Upper lobe of left lung (tissue), 6 donors: ENCODE measurements at places on chromosomes 11 and 22. TPM values are rescaled to one million over a fixed set of nuclear protein-coding genes. Genes with fewer than 3 reads are reported as not detected.

DNA sequence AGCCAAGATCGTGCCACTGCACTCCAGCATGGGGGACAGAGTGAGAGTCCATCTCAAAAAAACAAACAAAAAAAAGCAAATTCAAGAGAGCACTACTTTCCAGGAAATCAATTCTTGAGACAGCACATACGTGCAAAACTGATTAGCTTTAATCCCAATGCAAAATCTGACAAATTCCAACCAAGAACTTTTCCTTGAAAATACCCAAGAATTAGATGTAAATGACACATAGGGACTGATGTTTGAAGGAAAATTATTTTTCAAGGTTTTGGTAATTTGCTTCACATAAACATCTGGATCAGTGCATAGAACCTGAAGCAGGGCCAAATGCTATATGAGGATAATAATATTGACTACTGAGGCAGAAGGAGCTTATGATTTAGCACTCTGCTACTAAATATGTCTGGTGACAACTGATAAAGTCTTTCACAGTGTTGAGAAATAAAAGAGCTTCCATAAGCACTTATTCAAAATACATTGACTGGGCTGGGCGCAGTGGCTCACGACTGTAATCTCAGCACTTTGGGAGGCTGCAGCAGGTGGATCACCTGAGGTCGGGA lies 8.8 kb downstream of the MAJIN start:
- no peak overlapping the region for H3K27ac ChIP-seq
- H3K36me3 ChIP-seq, result no peaks in the 10 kb centered on the region
- no peak overlapping the region for H3K4me3 ChIP-seq
- no peaks in the 10 kb centered on the region for H3K4me1 ChIP-seq
- no peak for DNase-seq

RASSF10 gene
- total RNA-seq, result 5.6 TPM

DNA sequence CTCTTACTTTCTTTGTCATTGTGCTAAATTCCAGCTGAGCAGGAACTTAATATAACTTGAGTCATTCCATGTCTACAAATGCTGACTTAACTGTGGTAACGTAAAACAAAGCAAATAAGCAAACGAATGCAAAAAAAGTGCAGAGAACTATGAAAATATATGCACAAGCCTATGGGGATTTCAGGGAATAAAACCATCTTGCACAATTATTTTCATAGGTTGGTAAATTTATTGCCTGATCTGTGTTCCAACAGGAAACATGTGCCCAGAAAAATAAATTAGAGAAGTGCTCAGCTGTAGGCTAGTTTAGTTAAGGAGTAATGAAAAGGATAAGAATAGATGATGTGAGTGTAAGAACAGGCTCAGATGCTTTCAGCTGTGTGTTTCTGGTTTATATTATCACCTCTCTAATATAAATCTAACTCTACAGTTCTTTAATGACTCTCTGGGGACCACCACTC lies 1169.3 kb downstream of the LRRC4C start:
- no peaks in the 10 kb centered on the region for H3K27me3 ChIP-seq
- no peak overlapping the region for H3K27ac ChIP-seq

DNA sequence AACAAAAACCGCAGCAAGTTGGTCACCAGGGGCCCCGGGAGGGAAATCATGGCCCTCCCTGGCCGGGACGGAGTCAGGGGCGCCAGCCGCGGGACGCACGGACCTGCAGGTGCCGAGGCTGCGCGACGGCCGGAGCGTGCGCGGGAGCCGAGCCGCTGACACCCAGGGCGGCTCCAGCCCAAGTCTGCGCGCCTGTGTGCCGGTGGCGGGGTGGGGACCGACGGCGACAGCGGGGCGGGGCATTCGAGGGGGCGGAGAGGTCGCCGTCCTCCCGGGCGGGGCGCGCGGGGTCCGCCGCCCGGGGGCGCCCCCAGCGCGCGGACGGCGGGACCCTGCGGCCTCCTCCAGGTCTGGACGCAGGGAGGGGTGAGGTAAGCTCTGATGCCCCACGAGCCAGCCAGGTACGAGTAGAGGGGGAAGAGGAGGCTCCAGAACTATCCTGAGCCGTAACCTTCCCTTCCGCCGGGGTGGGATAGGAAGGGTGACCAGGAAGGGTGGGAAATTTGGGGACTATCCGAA lies at the start of gene ESAM:
TSS of gene ESAM (minus strand) at position 186 of the 519 bp plus-strand sequence. CDS start at position 50, 136 bp downstream.
- H3K36me3 ChIP-seq, result no peaks in the 10 kb centered on the region
- H3K4me1 ChIP-seq, result peaks cover 40% of the 10 kb centered on the region
- peaks cover 9% of the 10 kb centered on the region for H3K27me3 ChIP-seq
- peak within 1 kb of the TSS; percentile 93 for H3K27ac ChIP-seq

DNA sequence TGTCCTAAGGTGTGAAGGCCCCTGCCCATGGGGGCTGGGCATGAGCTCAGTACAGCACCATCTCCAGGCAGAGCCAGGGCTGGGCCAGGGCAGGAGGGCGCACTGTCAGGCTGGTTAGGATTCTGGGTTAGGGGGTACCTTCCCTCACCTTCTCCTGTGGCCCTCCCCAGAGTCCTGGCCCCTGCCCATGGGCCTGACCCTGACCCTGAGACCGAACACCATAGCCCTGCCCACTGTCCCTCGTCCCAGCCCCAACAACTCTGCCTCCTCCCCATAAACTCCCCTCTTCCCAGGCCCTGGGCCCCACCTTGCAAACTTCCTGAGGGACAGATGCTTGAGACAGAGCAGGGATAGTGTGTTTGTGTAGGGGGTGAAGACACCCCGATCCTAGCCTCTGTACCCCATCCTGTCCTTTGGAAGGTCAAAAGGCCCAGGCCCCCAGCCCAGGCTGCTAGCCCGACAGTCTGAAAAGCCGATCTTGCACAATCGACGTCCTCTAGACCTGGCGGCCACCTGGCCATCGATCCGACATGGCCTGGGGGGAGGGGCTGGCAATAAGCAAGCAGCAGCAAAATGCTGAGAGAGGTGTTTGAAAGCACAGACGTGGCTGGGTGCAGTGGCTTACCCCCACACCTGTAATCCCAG lies 2.7 kb upstream of the TMPRSS6 start:
- no peaks in the 10 kb centered on the region for H3K27me3 ChIP-seq
- no peaks in the 10 kb centered on the region for H3K4me1 ChIP-seq
- no peak overlapping the region for H3K27ac ChIP-seq

SGSM1 gene
- total RNA-seq, result 4.2 TPM

DNA sequence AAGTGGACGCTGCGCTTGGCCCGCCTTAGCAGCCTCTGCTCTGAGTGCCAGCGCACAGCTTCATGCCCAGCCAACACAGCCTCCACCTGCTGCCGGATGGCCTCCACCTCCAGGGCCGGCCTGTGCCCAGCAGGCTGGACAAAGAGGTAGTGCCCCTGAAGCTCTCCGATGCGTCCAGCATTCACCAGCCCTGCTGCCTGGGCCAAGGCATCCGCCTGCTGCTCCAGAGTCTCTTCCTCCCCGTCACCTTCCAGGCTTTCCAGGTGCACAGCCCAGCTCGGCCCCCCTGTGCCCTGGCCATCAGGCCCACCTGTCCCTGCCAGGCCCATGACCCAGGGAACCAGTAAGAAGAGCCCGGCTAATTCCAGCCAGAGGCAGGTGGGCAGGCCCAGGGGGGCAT lies 2.5 kb downstream of the PCSK7 start:
- no peak overlapping the region for H3K27ac ChIP-seq
- no peak for DNase-seq
- no peaks in the 10 kb centered on the region for H3K27me3 ChIP-seq

PTGDR2 gene
- total RNA-seq, result not detected

GRCh38 chr11:73931039-73931645 lies 19.7 kb upstream of the DNAJB13 start:
- no peak overlapping the region for H3K27ac ChIP-seq
- peak; percentile 24 for DNase-seq
- H3K36me3 ChIP-seq, result peaks cover 15% of the 10 kb centered on the region
- H3K27me3 ChIP-seq, result no peaks in the 10 kb centered on the region

GRCh38 chr11:95283650-95284049 lies 52.6 kb upstream of the SESN3 start:
- H3K27ac ChIP-seq, result no peak overlapping the region
- H3K4me1 ChIP-seq, result no peaks in the 10 kb centered on the region
- DNase-seq, result no peak
- no peaks in the 10 kb centered on the region for H3K27me3 ChIP-seq
- no peak overlapping the region for H3K4me3 ChIP-seq
- H3K36me3 ChIP-seq, result no peaks in the 10 kb centered on the region

DNA sequence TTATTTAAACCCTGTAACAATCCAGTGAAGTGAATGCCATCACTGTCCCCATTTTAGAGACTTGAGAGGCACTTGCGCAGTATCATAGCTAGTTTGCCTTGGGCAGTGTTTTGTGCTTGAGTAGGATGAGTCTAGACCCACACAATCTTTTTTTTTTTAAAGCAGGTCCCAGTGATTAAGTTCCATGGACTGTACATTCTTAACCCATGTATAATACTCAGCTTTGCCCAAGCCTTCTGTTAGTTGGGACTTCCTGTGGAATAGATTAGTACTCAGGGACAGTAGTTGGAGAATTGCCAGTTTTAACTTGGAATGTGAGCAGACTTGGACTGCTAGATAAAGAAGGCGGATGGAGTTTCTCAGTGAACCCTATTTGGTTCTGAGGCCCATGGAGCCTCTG lies 108.6 kb upstream of the RASSF10 start:
- DNase-seq, result no peak
- no peak overlapping the region for H3K27ac ChIP-seq
- H3K4me3 ChIP-seq, result no peak overlapping the region
- H3K27me3 ChIP-seq, result no peaks in the 10 kb centered on the region
- no peaks in the 10 kb centered on the region for H3K4me1 ChIP-seq
- H3K36me3 ChIP-seq, result peaks cover 22% of the 10 kb centered on the region

CCDC15 gene
- total RNA-seq, result 0.91 TPM

GLYAT gene
- not detected for total RNA-seq

CTSF gene
- total RNA-seq, result 33.4 TPM

DNA sequence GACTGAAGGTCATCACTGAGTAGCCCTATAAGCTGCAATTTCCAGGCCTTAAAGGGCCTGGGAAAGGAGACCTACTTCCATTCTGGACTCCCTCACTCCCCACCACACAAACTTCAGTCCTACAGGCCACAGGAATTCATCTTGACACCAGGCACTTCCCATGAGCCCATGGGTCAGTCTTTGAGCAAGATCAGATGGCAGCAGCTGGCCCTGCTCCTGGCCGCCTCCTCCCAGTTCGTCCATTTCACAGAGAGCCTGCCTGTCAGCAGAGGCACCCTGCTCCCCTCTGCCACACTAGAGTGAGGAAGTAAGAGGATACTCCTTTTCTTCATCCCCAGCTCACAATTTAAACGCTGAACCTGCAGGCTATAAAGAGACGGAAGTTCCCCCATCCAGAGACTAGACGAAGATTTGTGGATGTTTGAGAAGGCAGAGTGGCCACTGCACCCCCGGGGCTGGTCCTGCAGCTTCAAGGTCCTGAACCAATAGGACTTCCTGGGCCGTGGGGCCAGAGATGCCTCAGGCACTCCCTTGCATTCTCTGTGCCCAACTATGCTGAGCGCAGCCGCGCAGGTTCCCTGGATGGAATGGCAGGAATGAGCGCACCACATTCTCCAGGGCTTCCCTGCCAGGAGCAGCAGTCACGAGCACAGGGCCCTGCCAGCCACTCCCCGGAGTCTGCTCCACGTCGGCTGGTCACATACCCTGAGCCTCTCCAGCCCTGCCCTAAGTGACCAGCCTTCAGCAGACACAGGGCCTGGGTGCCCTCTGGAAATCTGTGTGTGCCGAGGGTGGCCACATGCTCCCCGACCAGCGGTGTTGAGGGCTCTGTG lies 33.5 kb upstream of the BID start:
- H3K36me3 ChIP-seq, result peaks cover 50% of the 10 kb centered on the region
- H3K27me3 ChIP-seq, result no peaks in the 10 kb centered on the region
- H3K4me1 ChIP-seq, result peaks cover 10% of the 10 kb centered on the region
- DNase-seq, result no peak
- no peak overlapping the region for H3K27ac ChIP-seq
